ENCODE measurements at places on chromosomes 5 and 9. TPM values are rescaled to one million over a fixed set of nuclear protein-coding genes. Genes with fewer than 3 reads are reported as not detected.

The PDE6A gene
- not detected for total RNA-seq

The ALDH1A1 gene
- 0.44 TPM for total RNA-seq

The SLC45A2 gene
- not detected for total RNA-seq

The SMIM33 gene
- total RNA-seq, result 1.1 TPM

The ACOT12 gene
- not detected for total RNA-seq

The ARSK gene
- total RNA-seq, result 7.4 TPM

The GFM2 gene
- 21.3 TPM for total RNA-seq

The EQTN gene
- not detected for total RNA-seq

The RORB gene
- not detected for total RNA-seq

The WDR38 gene
- total RNA-seq, result not detected

The ARHGEF39 gene
- not detected for total RNA-seq

DNA sequence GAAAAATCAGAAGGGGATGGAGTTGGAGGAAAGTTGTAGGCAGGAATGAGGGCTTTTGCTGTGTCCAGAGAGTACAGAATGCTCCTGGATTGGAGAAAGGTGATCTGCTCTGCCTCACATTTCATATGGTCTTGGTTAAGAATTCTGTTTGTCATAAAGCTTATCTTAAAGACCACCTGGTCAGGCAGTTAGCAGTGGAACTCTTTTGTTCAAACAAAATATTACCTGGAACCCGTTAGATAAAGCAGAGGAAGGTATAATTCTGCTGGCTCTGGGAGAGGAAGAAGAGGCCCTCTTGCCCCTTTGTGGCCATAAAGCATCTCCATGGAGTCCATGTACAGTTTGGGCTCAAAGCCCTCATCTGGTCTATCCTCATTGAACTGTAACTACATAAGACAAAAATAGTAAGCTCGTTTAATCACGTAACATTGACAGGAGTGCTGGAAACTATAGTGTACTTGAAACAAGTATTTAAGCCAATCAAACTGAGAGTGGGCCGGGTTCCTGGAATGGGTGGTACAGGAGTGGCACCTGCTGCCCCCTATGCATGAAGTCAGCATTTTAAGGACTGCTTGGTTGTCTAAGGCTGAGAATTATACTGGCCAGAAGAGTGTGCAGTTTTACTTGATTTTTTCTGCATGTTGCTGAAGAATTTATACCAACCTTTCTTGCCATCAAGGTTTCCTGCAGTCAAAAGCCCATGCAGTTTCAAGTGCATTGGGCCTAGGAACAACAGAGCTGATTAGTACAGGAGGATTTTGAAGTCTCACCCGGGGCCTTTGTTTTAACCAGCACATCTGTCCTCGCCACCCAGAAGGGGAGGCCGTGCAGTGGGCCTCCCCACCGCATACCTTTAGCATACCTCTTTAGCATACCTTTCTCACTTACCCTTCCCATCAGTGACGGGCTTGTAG, 39.9 kb downstream of the STXBP1 start:
- H3K4me1 ChIP-seq, result no peaks in the 10 kb centered on the region

GRCh38 chr9:33167972-33168461, 881 bp upstream of the B4GALT1 start:
- H3K36me3 ChIP-seq, result no peaks in the 10 kb centered on the region
- H3K4me1 ChIP-seq, result peaks cover 40% of the 10 kb centered on the region
- H3K4me3 ChIP-seq, result no peak overlapping the region

GRCh38 chr9:1453636-1454035, 403.5 kb downstream of the DMRT2 start:
- H3K4me3 ChIP-seq, result no peak overlapping the region
- no peaks in the 10 kb centered on the region for H3K4me1 ChIP-seq
- H3K27ac ChIP-seq, result no peak overlapping the region
- H3K27me3 ChIP-seq, result no peaks in the 10 kb centered on the region
- no peaks in the 10 kb centered on the region for H3K36me3 ChIP-seq

GRCh38 chr5:53463909-53464621, 16.4 kb upstream of the FST start:
- no peaks in the 10 kb centered on the region for H3K36me3 ChIP-seq
- H3K4me3 ChIP-seq, result no peak overlapping the region
- DNase-seq, result no peak
- H3K27ac ChIP-seq, result no peak overlapping the region
- no peaks in the 10 kb centered on the region for H3K4me1 ChIP-seq
- peaks cover 4% of the 10 kb centered on the region for H3K27me3 ChIP-seq

DNA sequence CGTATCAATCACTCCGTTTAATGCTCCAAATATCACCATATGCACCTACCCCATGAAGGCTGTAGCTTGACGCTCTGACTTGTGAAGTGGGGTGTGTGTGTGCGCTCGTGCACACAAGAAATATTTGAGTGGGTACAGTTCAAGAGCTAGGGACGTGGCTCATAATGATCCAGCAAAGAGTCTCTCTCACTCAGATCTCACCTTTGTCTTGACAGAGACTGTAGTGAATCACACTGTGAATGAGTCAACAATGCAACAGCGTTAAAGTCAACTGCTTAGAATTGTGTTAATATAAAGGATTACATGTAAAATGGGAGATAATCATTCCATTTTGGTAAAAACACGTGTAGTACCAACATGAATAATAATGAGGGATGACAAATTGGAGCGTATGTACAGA, 119.4 kb downstream of the MED27 start:
- no peaks in the 10 kb centered on the region for H3K27me3 ChIP-seq
- no peaks in the 10 kb centered on the region for H3K36me3 ChIP-seq
- no peaks in the 10 kb centered on the region for H3K4me1 ChIP-seq

DNA sequence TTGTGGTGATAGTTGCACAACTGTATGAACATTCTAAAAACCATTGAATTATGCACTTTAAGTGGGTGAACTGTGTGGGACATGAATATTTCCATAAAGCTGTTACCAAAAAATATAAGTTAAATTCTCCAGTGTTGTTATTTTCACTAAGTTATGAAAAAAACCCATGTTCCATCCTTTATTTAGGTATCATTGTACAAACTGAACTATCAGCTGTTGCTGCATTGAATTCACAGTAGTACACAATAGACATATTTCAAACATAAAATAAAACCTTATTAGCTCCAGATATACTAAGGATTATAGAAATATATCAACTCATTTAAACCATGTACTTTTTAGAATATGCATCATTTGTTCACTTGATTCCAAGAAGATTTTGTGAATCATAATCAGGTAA, 192.1 kb downstream of the COMMD10 start:
- no peak overlapping the region for H3K4me3 ChIP-seq
- H3K27ac ChIP-seq, result no peak overlapping the region
- no peak for DNase-seq
- no peaks in the 10 kb centered on the region for H3K36me3 ChIP-seq

- no peaks in the 10 kb centered on the region for H3K27me3 ChIP-seq
- H3K36me3 ChIP-seq, result no peaks in the 10 kb centered on the region
- H3K4me3 ChIP-seq, result no peak overlapping the region
These were observed 98.0 kb upstream of the IRX2 start for GRCh38 chr5:2849429-2849828.

DNA sequence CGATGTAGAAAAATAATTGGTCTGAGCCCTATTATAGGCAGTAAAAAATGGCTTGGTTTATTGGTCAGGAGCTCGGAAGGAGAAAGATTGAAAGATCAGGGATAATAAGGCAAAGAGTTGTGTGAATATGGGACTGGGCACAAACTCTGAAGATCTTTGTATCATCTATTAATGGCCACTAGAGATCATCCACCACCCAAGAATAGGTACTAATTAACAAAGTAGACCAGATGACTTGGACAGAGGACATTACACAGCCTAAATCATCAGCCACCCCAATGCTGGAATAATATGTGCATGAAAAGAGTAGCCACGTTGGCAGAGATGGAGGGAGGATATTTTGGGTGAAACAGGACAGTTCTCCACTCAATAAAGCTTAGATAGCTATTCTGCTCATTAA, 364.1 kb downstream of the EFNA5 start:
- H3K4me1 ChIP-seq, result no peaks in the 10 kb centered on the region
- no peak overlapping the region for H3K4me3 ChIP-seq
- no peaks in the 10 kb centered on the region for H3K36me3 ChIP-seq
- no peak overlapping the region for H3K27ac ChIP-seq

GRCh38 chr5:72599519-72600370, 92.5 kb upstream of the ZNF366 start:
- no peak overlapping the region for H3K4me3 ChIP-seq
- DNase-seq, result no peak
- no peak overlapping the region for H3K27ac ChIP-seq
- no peaks in the 10 kb centered on the region for H3K27me3 ChIP-seq

DNA sequence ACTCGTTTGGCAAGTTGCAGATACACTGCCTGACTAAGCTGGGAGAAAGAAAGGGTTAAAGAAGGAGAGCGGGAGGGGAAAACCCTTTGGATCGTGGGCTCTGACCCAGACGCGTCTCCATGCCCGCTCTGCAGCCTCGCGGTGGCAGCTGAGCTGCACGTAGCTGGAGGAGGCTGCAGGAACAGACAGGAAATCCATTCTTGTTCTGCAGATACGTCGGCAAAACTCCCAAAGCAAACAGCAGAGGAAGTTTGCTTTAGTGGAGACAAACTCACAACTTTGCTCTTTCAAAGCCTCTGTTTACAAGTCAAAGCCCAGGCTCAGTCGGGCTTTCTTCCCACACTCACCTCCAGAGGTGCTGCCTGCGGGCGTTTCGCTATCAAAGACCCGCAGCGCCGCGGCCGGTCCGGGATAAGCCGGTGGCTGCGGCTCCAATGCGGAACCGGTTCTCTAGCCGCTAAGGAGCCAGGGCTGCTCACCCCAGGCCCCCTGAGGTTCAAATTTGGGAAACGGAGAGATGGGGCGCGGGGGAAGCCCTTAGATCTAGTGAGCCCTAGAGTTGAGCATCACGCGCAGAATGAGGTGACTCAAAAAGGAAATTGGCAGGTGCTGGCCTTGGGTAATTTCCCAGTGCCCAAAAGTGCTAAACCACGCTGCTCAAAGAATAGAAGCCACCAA, 60.7 kb downstream of the MAT2B start:
- peak overlapping the region; percentile 7 for H3K4me3 ChIP-seq
- no peaks in the 10 kb centered on the region for H3K36me3 ChIP-seq
- DNase-seq, result peak; percentile 63
- peaks cover 17% of the 10 kb centered on the region for H3K4me1 ChIP-seq
- no peak overlapping the region for H3K27ac ChIP-seq
- peaks cover 28% of the 10 kb centered on the region for H3K27me3 ChIP-seq

DNA sequence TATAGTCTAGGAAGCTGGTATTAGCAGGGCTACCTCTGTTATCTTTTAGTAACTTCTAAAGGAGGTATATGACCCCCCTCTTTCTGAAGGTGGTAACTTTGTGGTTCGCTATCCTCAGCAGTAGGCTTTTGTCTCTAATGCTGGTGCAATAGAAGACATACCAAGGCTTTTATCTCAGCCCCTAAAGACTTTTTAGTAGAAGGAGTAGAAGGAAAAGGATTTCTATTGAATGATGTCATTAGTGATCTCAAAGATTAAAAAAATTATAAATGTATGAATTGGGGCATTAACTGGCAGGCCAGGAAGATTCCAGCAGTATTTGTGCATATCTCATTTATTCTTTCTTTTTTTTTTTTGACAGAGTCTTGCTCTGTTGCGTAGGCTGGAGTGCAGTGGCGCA, 78.2 kb downstream of the RAI14 start:
- no peaks in the 10 kb centered on the region for H3K36me3 ChIP-seq
- no peaks in the 10 kb centered on the region for H3K4me1 ChIP-seq
- no peak for DNase-seq
- H3K27me3 ChIP-seq, result no peaks in the 10 kb centered on the region
- H3K4me3 ChIP-seq, result no peak overlapping the region

DNA sequence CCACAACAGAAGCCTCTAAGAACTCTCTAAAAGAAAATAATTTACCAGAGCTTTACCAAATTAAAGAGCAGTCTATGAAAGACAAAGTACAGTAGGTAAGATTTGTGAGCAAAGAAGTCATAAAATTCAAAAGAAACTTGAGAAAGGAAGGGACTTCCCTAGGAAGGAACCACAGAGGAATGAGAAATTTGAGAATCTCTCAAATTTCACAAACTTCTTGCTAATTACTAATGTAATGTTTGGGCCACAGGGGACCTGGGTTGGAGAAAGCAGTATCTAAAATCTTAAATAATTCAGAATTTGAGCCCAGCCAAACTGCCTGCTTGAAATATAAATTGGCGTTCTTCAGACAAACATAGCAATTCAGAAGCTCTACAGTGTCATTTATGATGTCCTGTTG, 225.0 kb upstream of the PRR16 start:
- H3K4me3 ChIP-seq, result no peak overlapping the region
- no peak for DNase-seq
- no peaks in the 10 kb centered on the region for H3K27me3 ChIP-seq
- no peaks in the 10 kb centered on the region for H3K4me1 ChIP-seq
- no peak overlapping the region for H3K27ac ChIP-seq

GRCh38 chr5:91438871-91439270, 55.8 kb upstream of the ARRDC3 start:
- peaks cover 15% of the 10 kb centered on the region for H3K4me1 ChIP-seq
- no peak for DNase-seq
- no peaks in the 10 kb centered on the region for H3K27me3 ChIP-seq
- H3K36me3 ChIP-seq, result no peaks in the 10 kb centered on the region
- no peak overlapping the region for H3K27ac ChIP-seq

DNA sequence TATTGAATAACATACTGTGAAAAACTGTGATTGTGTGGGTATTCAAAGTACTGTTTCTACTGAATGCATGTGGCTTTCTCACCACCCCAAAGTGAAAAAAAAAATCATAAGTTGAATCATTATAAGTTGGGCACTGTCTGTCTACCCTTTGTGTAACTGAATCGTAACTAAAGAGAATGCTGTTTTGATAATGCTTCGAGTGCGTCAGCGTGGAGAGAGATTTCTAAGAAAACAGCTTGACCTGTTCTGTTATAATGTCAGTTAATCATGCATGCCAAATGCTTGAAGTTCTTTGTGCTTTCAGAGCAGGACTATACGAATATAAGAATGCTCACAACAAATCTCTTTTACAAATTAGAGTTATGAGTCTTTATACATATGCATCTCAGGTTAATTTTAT, 148.8 kb upstream of the SGCD start:
- H3K4me3 ChIP-seq, result no peak overlapping the region
- no peaks in the 10 kb centered on the region for H3K36me3 ChIP-seq
- no peak overlapping the region for H3K27ac ChIP-seq
- DNase-seq, result no peak

- H3K4me1 ChIP-seq, result no peaks in the 10 kb centered on the region
- H3K36me3 ChIP-seq, result no peaks in the 10 kb centered on the region
- H3K4me3 ChIP-seq, result no peak overlapping the region
- no peaks in the 10 kb centered on the region for H3K27me3 ChIP-seq
- no peak for DNase-seq
These were observed 112.8 kb upstream of the NR3C1 start for GRCh38 chr5:143516249-143516648.

DNA sequence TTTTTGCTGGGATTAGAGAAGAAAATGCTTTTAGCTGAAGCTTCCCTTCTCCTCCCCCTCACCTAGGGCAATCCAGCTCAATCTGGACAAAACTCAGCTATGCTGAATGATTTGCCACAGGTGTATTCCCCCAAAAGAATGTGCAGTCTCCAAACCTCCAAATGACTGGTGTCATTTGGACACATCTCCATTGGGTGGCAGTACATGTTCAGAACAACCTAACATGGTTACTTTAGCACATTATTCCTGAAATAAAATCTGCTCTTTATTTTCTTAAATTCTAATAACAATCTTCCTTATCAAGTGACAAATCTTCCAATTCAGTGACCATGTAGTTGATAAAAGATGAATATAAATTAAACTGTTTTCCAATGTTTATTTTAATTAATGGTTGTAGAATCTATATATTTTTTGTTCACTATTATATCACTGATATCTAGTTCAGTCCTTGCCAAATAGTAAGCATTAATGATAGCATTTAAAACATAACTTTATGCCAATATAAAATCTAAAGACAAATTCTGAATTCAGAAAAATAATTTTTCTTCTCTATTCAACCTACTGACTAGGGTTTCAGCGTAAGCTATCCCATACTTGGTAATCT, 61.3 kb upstream of the MOCS2 start:
- DNase-seq, result no peak
- H3K4me1 ChIP-seq, result no peaks in the 10 kb centered on the region
- H3K36me3 ChIP-seq, result no peaks in the 10 kb centered on the region
